AG10803 (cell line): ENCODE measurements at places on chromosomes 3 and 15.
A peak's percentile ranks its signal among the peaks of the same experiment; 100 is the strongest.

DNA sequence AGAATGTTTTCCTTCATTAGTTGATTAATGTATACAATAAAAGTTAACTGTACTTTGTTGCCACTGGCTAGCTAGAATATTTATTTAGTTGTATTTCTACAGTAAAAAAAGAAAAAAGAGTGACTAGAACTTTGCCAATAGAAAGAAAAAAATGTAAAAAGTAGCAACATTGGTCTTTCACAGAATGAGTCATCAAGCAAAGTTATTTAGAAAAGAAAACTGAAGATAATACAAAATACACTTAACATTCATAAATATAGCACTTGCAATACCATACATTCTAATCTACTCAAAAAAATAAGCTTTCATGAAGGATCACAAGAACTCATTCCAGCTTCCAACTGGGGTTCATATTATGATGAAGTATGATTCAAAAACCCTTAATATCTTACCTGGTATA, 83.4 kb downstream of the AQR start:
- DNase-seq = peak; percentile 13

GRCh38 chr3:139299261-139300132, 44.3 kb upstream of the MRPS22 start:
- peak; percentile 55 for DNase-seq

DNA sequence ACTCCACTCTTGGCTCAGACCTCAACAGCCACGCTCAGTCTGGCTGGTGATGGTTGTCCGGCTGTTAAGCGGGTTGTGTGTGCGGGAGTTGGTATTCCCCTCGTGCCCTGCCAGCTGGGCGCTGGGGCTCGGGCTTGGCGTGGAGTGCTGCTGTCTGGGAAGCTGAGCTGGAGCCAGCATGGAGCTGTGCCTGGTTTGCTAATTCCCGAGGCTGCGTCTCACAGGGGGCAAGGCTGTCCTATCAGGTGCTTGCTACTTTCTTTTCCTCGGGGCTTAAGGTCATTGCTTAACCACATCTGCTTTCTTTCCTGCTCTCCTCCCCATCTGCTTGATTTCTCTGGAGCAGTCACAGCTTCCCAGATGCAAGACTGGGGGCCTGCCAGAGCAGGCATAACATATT, 29.9 kb downstream of the PDIA5 start:
- peak; percentile 83 for DNase-seq

GRCh38 chr3:83948771-83949170, 1010.0 kb upstream of the CADM2 start:
- DNase-seq = no peak
